ENCODE measurements at places on chromosomes 1 and 21.

DNA sequence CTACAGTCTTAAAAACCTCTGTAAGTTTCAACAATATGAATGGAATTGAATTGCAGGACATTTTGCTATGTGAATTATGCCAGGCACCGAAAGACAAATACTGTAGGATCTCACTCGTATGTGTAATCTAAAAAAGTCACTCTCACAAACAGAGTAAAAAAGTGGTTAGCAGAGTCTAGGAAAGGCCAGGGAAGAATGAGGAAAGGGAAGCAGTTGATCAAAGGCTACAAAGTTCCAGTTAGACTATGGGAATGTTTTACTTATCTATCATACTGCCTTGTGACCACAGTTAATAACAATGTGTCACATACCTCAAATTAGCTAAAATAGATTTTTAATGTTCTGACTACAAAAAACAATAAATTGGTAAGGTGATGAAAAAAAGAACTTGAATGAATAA lies 565.4 kb upstream of the BRINP3 start:
- DNase-seq = no peak

DNA sequence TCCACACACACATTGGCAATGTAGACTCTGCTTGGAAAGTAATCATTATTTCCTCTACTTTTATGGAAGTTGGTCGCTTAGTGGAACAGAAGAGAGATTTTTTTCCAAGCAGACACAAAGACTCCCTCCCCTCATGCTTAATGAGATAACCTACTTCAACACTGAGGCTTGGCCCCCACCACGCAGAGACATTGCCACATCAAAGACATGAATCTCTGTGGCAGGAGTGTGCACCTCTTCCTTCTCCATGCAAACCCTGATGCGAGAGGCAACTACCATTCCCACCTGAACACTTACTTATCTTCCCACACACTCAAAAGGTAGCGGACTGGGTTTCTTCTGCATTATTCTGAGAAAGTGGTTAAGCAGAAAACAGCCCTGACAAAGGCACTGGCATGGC lies 37.3 kb upstream of the LPAR3 start:
- no peak for DNase-seq

DNA sequence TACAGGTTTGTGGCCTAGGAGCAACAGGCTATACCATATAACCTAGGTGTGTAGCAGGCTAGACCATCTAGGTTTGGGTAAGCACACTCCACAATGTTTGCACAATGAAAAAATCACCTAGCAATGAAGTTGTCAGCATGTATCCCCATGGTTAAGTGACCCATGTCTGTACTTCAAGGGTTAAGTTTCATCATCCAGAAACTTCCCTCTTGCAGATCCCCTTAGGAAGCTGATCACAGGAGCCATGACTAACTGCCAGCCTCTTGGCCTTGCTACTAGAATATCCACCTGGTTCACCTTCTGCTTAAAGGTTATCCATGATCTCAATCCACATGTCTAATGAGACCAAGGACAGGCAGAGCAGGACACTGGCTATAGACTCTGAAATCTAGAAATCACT lies 3.5 kb upstream of the UBXN10 start:
- DNase-seq = no peak

DNA sequence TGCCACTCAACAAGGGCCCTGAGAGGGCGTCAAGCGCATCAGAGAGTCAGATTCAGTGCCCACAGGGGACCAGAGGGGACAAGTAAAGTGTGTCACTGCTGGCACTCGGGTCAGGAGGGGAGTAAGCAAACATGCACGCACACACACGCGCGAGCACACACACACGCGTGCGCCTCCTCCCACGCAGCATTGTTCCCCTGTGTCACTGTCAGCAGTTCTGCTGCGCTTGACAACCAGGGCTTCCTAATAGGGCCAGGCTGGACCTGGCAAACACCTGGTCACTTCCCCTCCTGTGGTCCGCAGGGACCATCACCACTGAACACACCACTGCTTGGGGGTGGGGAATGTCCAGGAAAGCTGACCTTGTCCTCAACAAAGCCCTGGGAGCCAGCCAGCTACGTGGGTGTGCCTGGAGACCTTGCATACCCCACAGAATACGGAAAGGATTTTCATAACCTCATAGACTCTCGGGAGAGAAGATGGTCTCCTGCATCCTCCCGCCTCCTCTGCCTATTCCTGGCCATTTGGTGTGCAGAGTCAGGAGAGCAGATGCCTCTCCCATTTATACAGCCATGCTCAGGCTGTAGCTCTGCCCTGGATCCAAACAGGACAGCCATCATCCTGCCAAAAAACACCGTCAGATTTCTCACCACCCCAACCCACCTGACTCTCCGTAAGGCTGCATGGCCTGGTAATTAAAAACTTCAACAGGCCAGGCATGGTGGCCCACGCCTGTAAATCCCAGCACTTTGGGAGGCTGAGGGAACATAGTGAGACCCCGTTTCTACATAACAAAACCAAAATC lies 73.2 kb downstream of the SSBP3 start:
- DNase-seq = no peak

DNA sequence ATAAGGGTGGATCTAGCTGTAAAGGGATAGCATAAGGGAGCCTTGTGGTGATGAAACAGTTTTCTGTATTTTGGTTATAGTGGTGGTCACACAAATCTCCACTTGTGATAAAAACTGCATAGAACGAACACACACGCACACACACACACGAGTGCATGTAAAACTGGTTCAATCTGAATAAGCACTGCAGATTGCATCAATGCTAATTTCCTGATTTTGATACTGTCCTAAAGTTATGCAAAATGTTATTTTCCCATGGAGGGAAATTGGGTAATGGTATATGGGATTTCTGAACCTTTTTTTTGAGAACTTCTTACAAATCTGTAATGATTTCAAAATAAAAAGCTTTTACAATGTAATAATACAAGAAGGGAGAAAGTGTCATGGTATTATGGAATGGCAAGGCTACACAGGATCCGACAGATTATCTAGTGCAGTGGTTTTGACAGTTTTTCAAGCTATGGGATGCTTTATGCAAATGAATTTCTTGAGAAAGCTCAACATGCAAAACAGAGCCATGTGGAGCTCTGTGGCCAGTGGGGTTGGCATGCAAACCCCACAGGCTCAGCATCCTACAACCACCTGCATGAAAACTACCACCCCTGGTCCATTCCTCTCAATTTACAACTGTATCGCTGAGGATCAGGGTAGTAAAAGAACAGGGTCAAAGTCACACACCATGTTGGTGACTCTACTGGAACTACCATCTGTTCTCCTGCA lies 18.8 kb downstream of the SLC41A1 start:
- no peak for DNase-seq

DNA sequence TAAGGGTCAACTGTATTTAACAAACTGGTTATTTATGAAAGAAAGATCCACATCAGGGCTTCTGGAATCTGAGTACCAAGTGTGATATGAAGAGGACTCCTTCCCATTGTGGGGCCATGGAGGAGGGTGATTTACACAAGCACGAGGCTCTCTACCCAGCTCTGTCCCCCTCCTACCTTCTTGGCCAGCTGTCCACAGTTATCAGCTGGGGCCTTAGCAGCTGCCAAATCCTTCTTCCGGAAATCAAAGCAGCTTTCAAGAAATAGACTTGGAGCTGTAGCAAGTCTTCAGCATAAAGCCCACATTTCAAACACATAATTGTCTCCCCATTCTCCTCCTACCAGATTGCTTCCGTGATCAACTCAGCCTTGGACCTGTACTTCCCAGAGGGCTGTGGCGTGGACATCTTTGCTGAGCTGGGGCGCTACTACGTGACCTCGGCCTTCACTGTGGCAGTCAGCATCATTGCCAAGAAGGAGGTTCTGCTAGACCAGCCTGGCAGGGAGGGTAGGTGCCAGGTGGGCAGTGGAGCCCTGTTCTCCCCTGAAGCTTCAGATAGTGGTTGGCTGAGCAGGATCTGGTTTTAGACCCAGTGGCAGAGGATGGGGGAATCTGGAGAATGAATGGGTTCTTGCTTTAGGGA lies 15.5 kb downstream of the AZIN2 start:
- DNase-seq = no peak
